ENCODE measurements at places on chromosomes 7 and 10. TPM values are rescaled to one million over a fixed set of nuclear protein-coding genes. Genes with fewer than 3 reads are reported as not detected.

GRCh38 chr7:137957887-137958286, 44.0 kb downstream of the CREB3L2 start:
- no peaks in the 10 kb centered on the region for H3K27me3 ChIP-seq
- H3K4me1 ChIP-seq: peaks cover 18% of the 10 kb centered on the region
- H3K36me3 ChIP-seq: peaks cover 13% of the 10 kb centered on the region
- DNase-seq: no peak

DNA sequence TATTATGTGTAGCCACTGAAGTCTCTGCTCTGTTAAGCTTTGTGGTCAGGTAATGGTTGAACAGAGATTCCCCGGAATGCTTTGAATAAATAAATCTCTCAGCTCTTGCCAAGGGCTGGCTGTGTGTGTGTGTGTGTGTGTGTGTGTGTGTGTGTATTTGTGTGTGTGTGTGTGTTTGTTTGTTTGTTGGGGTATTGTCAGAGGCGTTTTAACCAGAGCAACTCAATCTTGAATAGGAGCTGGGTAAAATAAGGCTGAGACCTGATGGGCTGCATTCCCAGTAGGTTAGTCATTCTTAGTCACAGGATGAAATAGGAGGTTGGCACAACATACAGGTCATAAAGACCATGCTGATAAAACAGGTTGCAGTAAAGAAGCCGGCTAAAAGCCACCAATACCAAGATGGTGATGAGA, 256.2 kb upstream of the CACNA2D1 start:
- no peaks in the 10 kb centered on the region for H3K4me1 ChIP-seq
- H3K27ac ChIP-seq: no peak overlapping the region
- no peak for DNase-seq

GRCh38 chr10:29628311-29628710, 6.5 kb downstream of the SVIL start:
- H3K4me1 ChIP-seq: peaks cover 6% of the 10 kb centered on the region
- no peak for DNase-seq
- no peak overlapping the region for H3K4me3 ChIP-seq
- no peaks in the 10 kb centered on the region for H3K27me3 ChIP-seq
- no peaks in the 10 kb centered on the region for H3K36me3 ChIP-seq

DNA sequence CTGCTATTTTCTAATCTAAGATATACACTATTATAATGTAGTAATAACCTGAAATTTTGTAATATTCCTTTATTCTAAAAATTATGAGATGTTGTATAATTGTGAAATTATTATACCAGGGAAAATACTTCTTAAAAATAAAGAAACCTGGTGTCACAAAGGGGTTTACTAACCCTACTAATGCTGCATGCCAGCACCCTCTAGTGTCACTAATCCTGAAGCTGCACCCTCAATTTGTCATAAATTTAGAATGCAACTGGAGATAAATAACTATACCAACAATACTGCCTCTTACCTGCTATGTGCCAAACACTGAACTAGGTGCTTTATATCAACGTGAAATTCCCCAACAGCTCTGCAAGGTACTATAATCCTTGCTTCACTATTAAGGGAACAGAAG, 30.8 kb downstream of the TM9SF3 start:
- H3K27ac ChIP-seq: no peak overlapping the region
- H3K4me3 ChIP-seq: no peak overlapping the region
- DNase-seq: no peak
- no peaks in the 10 kb centered on the region for H3K4me1 ChIP-seq
- peaks cover 25% of the 10 kb centered on the region for H3K36me3 ChIP-seq
- H3K27me3 ChIP-seq: no peaks in the 10 kb centered on the region

- no peaks in the 10 kb centered on the region for H3K4me1 ChIP-seq
- no peaks in the 10 kb centered on the region for H3K27me3 ChIP-seq
- no peak for DNase-seq
- no peak overlapping the region for H3K27ac ChIP-seq
- H3K4me3 ChIP-seq: no peak overlapping the region
Measured at GRCh38 chr10:12742771-12743170, 258.7 kb downstream of the CCDC3 start.

DNA sequence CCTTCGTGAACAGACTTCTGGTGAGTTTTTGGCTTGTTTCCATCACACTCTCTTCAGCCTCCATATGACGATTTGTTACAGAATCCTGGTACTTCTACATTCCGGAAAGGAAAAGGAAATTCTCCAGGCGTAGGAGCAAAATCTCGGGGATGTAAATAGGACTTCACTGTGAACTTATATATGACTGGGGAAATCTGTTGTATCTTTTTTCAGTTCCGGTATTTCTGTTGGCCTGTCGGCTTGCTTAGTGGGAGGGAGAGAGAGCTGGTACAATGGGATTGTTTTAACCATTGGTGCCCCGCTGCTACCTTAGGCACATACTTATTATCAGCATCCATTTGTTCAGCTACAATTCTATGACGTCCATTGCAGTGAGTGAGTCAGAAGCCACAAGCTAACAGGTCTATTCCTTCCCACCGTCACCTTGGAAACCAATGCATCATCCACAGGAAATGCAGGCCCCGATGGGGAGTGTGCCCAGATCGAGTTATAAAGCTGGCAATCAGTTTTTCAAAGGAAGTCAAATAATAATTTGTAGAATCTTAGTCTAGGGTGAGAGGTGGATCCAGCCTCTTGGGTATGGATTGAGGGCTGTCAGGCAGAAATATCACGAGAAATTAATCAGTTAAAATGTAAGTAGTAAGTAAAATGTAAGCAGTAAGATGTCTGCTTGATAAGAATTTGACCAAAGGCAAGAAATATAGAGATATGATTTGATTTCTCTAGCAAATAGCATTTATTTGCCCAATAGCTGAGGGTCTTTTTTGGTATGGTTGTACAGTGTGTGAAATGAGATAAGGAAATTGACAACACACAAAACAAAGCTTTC, 92.0 kb upstream of the MKLN1 start:
- H3K27me3 ChIP-seq: no peaks in the 10 kb centered on the region
- peak overlapping the region; percentile 23 for H3K4me3 ChIP-seq
- H3K36me3 ChIP-seq: peaks cover 5% of the 10 kb centered on the region

DNA sequence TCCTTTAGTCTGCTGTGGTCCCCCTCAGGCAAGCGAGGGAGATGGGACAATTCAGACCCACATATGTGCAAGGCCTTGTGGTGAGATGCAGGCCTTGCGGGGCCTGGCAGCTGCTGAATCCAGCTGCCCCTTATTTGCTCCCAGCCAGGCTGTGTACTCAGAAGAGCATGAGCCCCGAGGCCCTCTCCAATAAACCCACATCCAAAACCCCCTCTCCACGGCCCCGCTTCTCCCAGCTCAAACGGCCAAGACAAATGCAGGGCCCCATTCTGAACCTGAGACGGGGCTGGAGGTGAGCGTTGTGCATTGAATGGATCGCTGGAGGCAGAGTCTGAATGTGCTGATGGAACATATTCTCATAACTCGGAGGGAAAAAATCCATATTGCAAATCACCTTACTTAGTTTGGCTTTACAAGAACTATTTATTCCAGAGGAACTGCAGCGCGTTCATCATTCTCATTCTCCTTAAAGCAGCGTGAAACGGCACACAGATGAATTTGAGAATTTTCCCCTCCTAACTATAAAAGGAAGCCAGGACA, 169.2 kb upstream of the LYZL2 start:
- no peak for DNase-seq
- no peak overlapping the region for H3K4me3 ChIP-seq
- H3K4me1 ChIP-seq: no peaks in the 10 kb centered on the region
- H3K27me3 ChIP-seq: no peaks in the 10 kb centered on the region

- no peak for DNase-seq
- H3K27me3 ChIP-seq: peaks cover 4% of the 10 kb centered on the region
Measured at GRCh38 chr10:28431139-28431538, 101.8 kb upstream of the WAC start.

DNA sequence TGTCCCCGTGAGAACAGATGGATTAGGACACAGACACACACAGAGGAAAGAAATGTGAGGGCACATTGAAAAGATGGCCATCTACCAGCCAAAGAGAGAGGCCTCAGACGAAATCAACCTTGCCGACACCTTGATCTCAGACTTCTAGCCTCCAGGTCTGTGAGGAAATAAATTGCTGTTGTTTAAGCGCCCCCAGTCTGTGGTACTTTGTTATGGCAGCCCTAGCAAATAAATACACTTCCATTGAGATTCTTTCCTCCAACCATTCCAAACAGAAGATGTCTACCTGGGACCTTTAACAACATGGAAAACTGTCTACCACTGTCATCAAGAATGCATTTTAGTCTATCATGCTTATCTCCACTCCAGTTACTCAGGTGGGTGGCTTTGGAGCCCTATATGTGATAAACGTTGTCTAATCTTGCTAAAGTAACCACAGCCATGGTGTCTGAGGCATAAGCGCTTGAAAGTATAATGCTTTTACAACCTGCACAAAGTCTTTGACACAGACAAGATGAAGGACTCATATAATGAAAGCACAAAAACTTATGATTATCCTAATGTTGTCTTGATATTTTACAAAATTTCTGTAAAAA, 244.3 kb downstream of the MTERF1 start:
- no peak overlapping the region for H3K27ac ChIP-seq
- no peak for DNase-seq
- H3K27me3 ChIP-seq: no peaks in the 10 kb centered on the region
- no peak overlapping the region for H3K4me3 ChIP-seq
- H3K4me1 ChIP-seq: no peaks in the 10 kb centered on the region
- H3K36me3 ChIP-seq: no peaks in the 10 kb centered on the region

- H3K27me3 ChIP-seq: no peaks in the 10 kb centered on the region
- peaks cover 25% of the 10 kb centered on the region for H3K4me1 ChIP-seq
- H3K36me3 ChIP-seq: peaks cover 38% of the 10 kb centered on the region
- DNase-seq: no peak
- no peak overlapping the region for H3K4me3 ChIP-seq
Measured at GRCh38 chr10:24603333-24603732, 120.4 kb downstream of the ARHGAP21 start.

GRCh38 chr10:57844387-57844998, 423.2 kb downstream of the IPMK start:
- no peaks in the 10 kb centered on the region for H3K27me3 ChIP-seq
- DNase-seq: no peak
- no peaks in the 10 kb centered on the region for H3K4me1 ChIP-seq
- no peak overlapping the region for H3K4me3 ChIP-seq
- no peaks in the 10 kb centered on the region for H3K36me3 ChIP-seq

DNA sequence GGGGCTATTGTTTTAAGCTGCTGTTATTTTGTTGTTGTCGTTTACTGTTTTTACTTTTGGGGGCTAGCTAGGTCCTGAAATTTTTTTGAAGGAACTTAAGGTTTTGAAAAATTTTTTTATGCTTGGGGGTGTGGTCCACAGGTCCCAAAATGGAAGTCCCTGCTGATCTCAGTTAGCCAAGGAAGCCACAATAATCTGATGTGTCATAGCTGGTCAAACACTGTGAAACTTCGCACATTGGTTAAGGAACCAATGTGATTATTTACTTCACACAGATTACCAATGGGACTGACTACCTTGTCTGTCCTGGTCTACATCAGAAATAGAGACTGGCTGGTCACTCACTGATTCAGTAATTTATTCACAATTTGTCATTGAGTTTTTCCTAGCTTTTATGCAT, 29.5 kb upstream of the HYCC1 start:
- H3K27me3 ChIP-seq: peaks cover 3% of the 10 kb centered on the region
- H3K4me3 ChIP-seq: no peak overlapping the region
- no peak for DNase-seq

- H3K27me3 ChIP-seq: peaks cover 13% of the 10 kb centered on the region
- no peak overlapping the region for H3K27ac ChIP-seq
- DNase-seq: peak; percentile 31
- H3K36me3 ChIP-seq: no peaks in the 10 kb centered on the region
- peaks cover 26% of the 10 kb centered on the region for H3K4me1 ChIP-seq
Measured at GRCh38 chr7:139494835-139495579, 11.5 kb upstream of the KLRG2 start.

- no peak overlapping the region for H3K4me3 ChIP-seq
- H3K27ac ChIP-seq: no peak overlapping the region
- DNase-seq: no peak
- H3K36me3 ChIP-seq: no peaks in the 10 kb centered on the region
- H3K4me1 ChIP-seq: peaks cover 7% of the 10 kb centered on the region
Measured at GRCh38 chr7:131544449-131545301, 11.8 kb downstream of the PODXL start.

DNA sequence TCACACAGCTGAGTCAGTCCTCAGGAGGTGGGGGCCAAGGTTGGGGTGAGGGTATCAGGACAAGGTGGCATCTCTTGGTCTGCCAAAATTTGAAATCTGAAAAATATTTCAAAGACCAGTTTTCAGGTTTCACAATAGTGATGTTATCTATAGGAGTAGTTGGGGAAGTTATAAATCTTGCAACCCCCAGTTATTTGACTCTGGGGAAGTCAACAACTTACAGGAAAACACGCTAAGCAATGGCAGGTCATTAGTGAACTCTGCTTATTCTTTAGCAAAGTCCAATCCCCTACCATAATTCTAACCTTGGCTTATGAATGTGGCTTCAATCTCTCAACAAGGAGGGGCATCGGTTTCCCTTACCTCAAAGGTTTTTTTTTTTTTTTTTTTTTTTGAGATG, 94.9 kb downstream of the MARCHF5 start:
- no peak for DNase-seq
- no peak overlapping the region for H3K27ac ChIP-seq
- no peak overlapping the region for H3K4me3 ChIP-seq
- no peaks in the 10 kb centered on the region for H3K4me1 ChIP-seq
- H3K27me3 ChIP-seq: peaks cover 5% of the 10 kb centered on the region

DNA sequence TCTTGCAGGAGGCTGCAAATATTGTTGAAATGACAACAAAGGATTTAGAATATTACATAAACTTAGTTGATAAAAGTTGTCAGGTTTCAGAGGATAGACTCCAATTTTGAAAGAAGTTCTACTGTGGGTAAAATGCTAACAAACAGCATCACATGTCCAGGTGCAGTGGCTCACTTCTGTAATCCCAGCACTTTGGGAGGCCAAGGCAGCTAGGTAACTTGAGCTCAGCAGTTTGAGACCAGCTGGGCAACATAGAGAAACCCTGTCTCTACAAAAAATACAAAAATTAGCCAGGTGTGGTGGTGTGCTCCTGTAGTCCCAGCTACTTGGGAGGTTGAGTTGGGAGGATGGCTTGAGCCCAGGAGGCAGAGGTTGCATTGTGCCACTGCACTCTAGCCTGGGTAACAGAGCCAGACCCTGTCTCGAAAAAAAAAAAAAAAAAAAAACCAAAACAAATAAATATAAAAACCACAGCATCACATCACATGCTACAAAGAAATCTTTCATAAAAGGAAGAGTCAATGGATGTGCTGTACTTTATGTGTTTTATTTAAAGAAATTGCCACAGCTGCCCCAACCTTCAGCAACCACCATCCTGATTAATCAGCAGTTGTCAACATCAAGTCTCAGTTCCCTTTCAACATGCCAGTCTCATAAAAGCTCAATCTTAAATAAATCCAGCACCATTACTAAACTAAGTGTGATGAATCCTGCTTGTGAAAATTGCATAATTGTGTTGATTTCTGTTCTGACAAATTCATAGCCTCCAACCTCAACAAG, 83.2 kb upstream of the MBL2 start:
- H3K4me1 ChIP-seq: no peaks in the 10 kb centered on the region
- H3K27me3 ChIP-seq: no peaks in the 10 kb centered on the region
- no peak for DNase-seq
- no peaks in the 10 kb centered on the region for H3K36me3 ChIP-seq

Gene C10orf67
- total RNA-seq: not detected

Gene AMPH
- not detected for total RNA-seq

Gene FRMD4A
- total RNA-seq: 0.30 TPM

Gene TNS3
- 0.15 TPM for total RNA-seq

Gene PIK3AP1
- 6.6 TPM for total RNA-seq

Gene LIPJ
- total RNA-seq: not detected

Gene INSYN2A
- total RNA-seq: not detected

Gene C10orf62
- not detected for total RNA-seq

Gene SPAG6
- 1.2 TPM for total RNA-seq

All from activated CD4-positive, alpha-beta memory T cell treated with anti-CD3 and anti-CD28 coated beads, Interleukin-2, amount 10 ng/mL, durations not matched to agents 7 days and 5 days (primary cell).